ENCODE measurements at places on chromosomes 12 and 14.

GRCh38 chr14:61103541-61104339 lies 122.7 kb downstream of the SLC38A6 start:
- peak; percentile 56 for DNase-seq

DNA sequence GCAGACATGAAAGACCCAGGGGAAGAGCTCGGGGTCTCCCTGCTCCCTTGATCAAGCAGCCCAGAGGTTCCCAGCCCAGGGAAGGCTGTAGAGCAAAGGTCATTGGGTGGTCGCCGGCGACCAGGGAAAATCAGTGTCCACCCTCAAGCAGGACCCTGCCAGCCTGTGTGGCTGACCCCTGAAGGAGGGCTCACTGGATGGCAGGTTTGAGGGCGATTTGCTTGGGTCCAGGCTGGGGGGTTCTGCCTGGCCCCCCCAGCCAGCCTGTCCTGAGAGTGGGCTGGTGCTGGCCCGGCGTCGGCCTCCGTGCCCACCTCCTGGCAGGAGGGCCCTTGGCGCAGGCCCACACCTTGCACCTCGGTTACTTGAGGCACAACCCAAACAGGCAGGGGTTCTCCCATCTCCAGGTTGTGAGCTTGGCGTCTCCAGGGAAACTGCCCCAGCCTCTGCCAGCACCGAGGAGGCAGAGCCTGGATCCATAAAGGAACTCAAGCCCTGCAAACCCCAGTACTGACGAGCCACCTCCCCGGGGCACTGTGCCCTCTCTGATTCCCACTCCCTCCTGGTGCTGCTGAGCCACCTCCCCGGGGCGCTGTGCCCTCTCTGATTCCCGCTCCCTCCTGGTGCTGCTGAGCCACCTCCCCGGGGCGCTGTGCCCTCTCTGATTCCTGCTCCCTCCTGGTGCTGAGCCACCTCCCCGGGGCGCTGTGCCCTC lies 329.0 kb upstream of the SFSWAP start:
- no peak for DNase-seq

DNA sequence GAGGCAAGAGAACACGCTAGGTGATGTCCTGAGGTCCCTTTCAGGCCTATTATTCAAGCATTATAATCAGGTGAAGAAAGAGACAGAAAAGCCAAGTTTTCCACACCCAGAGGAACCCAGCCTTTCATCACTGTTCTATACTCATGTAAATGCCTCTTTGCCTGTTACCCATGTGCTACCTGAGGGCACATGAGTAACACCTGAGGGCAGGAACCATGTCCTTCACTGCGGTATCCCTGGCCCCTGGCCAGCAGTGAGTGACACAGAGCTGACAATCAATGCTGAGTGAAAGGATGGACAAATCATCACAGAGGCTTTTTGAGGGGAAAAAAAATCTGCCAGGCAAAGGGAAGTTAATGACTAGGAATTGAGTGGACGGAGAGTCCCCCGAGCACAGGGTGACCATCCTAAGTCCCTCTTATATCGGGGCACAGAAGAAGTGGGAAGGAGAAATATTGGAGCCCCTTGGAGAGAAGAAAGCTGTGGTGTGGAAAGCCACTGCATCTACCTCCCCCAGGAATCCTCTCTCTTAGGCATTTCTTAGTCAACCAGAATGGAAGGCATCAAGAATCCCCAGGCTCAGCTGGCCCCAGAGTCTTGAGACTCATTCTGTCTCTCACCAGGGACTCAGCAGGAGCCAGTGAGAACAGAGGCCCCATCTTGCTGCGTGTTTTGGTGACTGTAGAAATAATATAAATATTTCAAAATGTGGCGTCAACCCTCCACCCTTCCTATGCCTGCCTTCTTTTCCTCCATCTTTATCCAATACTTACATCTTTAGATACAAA lies 212.9 kb downstream of the DPF3 start:
- no peak for DNase-seq

DNA sequence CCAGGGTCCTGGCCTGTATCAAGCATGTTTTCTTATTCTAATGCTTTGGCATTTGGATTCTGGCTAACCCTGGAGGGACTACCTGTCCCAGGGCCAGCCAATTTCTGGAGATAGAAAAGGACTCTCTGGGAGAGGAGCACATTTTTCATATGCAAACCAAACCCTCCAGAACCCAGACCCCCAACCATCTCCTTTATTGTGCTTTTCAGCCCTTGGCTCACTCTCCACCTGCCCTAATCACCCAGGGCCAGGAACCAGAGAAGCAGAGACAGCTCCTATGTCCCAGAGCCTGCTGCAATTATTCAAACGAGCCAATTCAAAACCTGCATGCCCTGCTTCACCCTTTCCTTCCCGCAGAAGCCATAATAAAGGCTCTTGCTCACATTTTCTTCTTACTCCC lies 23.8 kb downstream of the HSPB8 start:
- no peak for DNase-seq

GRCh38 chr14:72801836-72802587 lies 91.9 kb downstream of the DPF3 start:
- DNase-seq = no peak

DNA sequence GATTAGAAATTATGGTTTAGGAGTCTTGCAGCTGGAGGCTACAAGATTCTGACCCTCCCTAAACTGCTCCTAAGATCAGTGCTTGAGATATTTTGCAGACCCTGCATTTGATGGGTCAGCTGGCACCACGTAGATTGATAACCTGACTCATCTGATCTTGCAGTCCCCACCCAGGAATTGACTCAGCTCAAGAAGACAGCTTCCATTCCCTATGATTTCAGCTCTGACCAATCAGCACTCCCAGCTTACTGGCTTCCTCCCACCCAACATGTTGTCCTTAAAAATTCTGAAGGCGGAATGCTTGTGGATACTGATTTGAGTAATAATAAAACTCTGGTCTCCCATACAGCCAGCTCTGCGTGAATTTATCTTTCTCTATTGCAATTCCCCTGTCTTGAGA lies 23.2 kb upstream of the MTHFD1 start:
- no peak for DNase-seq

DNA sequence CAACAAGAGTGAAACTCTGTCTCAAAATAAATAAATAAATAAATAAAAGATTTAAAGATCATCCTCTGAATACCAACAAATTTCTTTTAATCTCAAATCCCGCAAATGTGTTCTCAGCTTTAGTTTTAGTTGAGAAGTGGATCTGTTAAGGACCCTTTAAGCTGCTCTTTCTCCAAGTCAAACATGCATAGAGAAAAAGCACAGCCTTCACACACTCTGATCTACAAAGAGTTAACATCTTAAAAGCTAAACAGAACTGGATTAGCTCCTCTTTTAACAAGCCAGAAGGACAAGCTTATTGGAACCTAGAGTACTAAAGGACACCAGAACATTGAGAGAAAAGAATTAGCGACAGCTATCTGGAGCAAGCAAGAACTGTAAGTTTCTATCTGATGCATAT lies at the start of gene RPGRIP1:
TSS of gene RPGRIP1 (plus strand) at position 301 of the 400 bp plus-strand sequence. CDS start 7,894 bp downstream, outside the sequence.
- no peak for DNase-seq

- DNase-seq = no peak
Observed at GRCh38 chr12:113088971-113089756, 32.6 kb downstream of the DTX1 start.

- DNase-seq = no peak
Observed at GRCh38 chr12:642633-643474, 20.4 kb downstream of the NINJ2 start.

- no peak for DNase-seq
Observed at GRCh38 chr12:92551853-92552397, 150.9 kb upstream of the PLEKHG7 start.
